ENCODE measurements at places on chromosomes 3 and 15.

GRCh38 chr3:156635973-156636372 lies 38.4 kb upstream of the TIPARP start:
- DNase-seq, result no peak

DNA sequence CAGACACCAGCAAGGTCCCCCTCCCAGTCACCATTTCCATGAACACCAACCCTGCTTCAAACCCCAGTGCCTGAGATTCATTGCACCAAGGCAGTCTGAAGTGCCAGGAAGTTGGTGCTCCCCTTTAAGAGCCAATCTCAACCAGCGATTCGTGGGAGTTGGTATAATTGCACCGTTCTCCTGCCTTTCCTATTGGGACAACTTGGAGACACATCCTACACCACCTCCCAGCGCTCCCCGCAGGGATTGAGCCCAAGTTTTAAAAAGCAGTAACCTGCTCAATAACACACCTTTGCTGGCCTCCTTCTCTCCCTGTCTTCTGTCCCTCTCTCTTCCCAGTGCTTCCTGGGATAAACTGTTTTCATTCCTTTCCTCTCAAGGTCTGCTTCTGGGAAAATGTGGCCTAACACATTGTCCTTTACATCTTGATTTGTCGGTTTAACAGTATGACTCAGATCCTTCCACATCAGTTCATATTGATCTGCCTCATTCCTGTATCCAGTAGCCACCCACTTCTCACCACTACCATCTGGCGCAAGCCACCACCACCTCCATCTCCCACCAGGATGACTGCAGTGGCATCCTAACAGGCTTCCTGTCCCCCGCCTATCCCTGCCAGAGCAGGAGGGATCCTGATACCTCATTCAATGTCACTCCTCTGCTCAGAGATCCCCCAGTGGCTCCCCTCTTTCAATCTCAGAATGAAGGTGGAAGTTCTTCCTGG lies 37.8 kb upstream of the HRH1 start:
- no peak for DNase-seq

DNA sequence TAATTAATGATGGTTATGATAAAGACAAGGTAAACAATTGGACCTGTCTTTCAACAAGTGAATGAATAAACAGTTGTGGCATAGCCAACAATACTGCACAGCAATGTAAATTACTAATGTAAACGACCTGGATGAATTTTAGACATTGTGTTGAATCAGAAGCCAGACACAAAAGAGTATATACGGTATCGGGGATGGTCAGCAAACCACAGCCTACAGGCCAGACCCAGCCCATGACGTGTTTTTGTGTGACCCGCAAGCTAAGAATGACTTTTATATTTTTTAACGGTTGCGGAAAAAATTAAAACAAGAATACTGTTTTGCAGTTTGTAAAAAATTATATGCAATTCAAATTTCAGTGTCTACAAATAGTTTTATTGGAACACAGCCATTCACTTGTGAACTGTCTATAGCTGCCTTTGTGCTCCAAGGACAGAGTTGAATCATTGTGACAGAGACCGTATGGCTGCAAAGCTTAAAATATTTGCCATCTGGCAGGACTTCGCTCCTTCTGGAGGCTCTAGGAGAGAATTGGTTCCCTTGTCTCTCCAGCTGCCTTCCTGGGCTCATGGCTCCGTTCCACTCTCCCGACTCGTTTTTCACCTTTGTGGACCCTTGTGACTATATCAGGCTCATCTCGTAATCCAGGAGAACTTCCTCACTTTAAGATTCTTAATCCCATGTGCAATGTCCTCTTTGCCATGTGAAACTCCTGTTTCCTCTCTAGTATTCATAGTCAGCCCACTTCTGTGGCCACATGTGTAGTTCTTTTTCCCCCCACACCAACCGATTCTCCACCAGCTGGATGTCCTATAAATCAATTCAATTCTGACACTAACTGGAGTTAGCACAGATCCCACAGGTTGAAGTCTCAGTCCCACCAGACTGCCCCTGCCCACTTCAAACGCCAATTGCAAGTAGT lies 72.7 kb downstream of the CMTM8 start:
- DNase-seq, result no peak

DNA sequence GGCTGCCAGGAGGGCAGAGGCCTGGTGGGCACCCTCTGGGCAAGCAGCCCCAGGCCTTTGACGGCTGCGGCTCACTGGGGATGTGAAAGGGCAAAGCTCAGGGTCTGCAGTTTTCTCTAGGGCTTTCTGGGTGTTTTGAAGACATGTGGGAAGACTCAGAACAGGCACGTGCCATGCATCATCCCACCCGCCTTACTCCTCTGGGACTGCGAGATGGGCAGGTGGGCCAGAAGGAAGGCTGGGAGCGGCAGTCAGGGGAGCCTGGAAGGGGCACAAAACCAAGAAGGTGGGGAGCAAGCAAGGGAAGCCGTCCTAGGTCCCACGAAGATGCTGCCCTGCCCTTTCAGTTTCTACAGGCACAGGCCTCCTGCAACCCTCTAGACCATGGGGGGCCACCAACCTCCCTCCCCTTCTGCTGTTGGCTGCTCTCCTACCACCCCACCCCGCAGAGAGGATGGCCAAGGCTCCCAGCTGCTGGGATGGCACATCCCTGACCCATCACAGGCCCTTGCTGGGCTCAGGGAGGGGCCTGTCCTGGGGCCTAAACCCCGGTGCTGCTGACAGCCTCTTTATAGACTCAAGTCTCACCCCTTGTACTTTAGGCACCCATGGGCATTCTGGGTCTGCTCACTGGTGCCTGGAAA lies 71.8 kb upstream of the CTSH start:
- DNase-seq, result no peak

- no peak for DNase-seq
Measured at GRCh38 chr15:67839499-67839928, 331 bp downstream of the RNU6-1 start.

GRCh38 chr3:163555918-163556317 lies 1522.4 kb downstream of the SI start:
- no peak for DNase-seq

DNA sequence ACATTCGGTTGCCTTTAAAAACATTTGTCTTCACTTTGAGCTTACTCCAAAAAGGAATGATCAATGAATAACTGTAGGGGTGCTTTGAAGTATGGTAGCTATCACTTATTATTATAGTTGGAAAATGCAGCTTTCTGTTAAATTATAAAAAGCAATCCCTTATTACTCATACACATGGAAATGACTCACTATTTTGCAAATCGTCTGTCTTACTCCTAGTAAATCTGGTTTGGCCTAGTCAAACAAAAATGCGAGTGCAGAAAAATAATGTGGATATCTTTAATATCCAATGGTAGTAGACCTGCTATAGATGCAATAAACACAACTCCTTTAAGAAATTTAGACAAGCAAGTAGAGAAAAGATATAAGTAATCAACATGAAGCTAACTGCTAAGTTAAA lies 112.5 kb downstream of the ZIC1 start:
- DNase-seq, result no peak

- no peak for DNase-seq
Measured at GRCh38 chr3:124793054-124793739, 62.9 kb downstream of the UMPS start.

GRCh38 chr3:118485693-118486092 lies 549.0 kb downstream of the IGSF11 start:
- DNase-seq, result no peak

- DNase-seq, result no peak
Measured at GRCh38 chr3:141782386-141782932, 19.3 kb downstream of the GRK7 start.

GRCh38 chr3:34077417-34078195 lies 279.2 kb downstream of the PDCD6IP start:
- DNase-seq, result no peak

- DNase-seq, result no peak
Measured at GRCh38 chr3:167913219-167913835, 177.8 kb downstream of the SERPINI1 start.

GRCh38 chr3:25707268-25707926 lies 42.7 kb upstream of the TOP2B start:
- no peak for DNase-seq

- no peak for DNase-seq
Measured at GRCh38 chr3:112976953-112977352, 2.0 kb upstream of the CD200R1 start.

DNA sequence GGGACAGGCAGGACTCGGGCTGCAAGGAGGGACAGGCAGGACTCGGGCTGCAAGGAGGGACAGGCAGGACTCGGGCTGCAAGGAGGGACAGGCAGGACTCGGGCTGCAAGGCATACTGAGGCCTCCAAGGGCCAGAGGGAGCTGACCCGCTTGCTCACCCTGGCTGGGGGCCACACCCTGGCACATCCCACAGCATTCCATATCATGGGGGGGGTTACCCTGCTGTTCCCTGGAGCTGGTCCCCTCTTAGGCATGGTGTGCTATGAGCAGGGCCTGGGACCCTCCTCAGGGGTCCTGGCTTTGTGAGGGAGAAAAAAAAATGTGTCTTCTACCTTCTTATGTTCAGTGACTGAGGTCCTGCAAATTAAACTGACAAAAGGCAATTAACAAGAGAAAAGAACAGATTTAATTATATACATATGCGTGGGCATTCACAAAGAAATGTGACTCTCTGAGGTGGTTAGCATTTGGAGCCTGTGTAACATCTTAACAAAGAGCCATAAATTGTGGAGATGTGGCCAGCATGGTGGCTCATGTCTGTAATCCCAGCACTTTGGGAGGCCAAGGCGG lies 97.6 kb upstream of the ALDH1A3 start:
- no peak for DNase-seq

GRCh38 chr3:14549256-14549919 lies 9.2 kb upstream of the GRIP2 start:
- DNase-seq, result no peak

GRCh38 chr15:68629519-68630210 lies 50.9 kb downstream of the CORO2B start:
- no peak for DNase-seq

DNA sequence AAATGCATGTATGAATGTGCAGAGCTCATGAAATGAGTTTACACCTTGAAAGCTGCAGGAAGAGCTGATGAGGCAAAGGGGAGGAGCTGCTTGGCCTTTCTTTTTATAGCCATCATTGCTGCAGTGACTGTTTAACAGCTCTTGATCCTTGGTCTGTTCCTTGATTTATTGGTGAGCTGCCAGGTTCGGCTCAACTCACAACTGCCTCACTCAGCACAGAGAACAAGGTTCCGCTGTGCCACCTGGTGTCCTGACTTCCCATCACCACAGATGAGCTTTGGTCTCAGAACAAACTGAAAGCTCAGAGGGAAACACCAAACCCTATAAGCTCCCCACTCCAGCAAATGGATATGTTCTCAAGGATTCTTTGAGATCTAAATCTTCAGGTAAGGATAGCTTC lies 626.1 kb downstream of the MAGI1 start:
- DNase-seq, result no peak

- DNase-seq, result no peak
Measured at GRCh38 chr15:59722037-59722436, 32.9 kb upstream of the BNIP2 start.

DNA sequence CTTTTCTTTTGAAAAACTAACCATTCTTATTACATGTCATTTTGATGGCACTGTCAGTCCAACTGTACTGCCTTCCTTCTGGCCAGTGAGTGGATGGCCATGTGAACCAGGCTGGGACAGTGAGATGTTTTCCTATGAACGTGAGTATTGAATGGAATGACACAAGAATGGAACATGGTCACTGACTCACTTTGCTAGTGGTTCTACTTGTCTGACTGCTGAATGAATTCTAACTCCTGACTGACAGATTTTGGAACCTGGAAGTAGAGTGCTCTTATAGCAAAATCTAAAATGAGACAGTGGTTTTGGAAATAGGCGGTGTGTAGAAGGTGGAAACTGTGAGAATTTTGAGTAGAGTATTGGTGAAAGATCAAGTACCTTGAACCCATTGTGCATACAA lies 606.9 kb upstream of the KCNMB2 start:
- DNase-seq, result no peak

DNA sequence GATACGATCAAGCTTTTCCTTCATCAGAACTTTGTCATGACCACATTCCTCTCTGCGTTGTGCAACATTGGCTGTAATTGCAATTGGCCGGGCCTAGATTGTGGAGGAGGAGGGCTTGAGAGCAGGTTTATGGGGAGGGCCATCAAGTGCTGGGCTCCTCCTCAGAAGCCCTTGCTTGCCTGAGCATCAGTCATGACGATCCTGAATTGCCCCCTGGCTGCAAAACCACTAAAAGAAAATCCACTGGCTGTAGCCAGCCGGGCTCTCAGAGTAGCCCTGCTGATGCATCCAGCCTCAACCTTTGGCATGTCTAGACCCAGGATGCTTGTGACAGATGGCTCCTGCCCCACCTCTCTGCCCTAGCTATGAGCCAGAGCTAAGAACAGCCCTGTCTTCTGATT lies 13.4 kb upstream of the TRH start:
- no peak for DNase-seq

DNA sequence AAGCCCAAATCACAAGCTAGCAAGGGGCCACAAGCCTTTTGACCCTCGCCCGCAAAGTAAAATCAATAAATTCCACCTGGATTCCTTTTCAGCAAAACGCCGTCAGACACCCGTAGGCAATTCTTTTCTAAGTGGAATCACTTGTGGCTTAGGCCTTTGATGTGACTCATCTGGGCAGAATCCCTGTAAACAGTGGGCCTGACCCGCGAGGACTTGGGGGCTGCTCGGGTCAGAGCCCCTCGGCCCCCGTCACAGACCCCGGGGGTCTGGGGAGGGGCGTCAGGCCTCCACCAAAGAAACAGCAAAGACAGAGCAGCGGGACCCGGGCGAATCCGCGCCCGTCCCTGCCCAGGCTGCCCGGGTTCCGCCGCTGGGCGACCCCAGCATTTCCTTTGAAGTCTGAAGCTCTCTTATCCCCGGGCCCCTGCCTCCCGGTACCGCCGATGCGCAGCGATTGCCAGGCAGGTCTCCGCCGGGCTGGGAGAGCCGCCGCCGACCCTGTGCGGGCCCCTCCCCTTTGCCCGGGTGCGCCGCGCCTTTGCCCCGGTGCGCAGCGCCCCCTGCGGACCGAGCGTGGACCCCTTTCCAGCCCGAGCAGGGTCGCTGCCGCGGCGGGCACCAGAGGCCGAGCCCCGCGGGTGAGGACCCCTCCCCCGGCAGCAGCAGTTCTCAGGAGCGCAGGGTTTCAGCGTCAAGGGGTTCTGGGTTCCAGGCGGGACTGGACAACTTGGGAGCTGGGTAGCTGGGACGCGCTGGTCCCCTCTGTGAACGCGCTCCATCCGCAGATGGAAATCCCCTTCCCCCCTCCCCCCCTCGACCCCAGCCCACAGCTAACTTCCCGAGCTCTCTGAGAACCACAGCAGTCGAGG lies 178.3 kb downstream of the UACA start:
- peak; percentile 49 for DNase-seq

- no peak for DNase-seq
Measured at GRCh38 chr3:171429635-171430034, 30.6 kb downstream of the TNIK start.

- no peak for DNase-seq
Measured at GRCh38 chr15:83144771-83145170, 37.3 kb downstream of the TM6SF1 start.

Measured in GM12891 (cell line).